ENCODE measurements at places on chromosomes 16 and 17.

DNA sequence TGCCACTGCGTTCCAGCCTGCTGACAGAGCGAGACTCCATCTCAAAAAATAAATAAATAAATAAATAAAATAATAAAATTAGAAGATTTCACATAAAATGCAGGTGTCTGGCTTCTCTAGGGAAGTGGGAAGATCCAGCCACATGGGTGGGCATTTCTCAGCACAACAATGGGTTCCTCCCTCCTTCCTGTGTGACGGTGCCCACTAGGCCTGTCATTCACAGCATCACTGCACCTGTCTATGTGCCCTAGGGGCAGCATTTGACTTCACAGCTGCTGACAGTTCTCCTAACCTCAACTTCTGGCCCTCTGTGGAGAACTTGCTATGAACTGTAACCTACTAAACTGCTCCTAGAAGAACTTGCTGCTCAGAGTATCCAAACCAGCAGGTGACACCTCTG is 3.0 kb downstream of the ABHD15 start:
- no peak for DNase-seq

GRCh38 chr16:27241658-27242057 is 26.9 kb downstream of the NSMCE1 start:
- no peak for DNase-seq

DNA sequence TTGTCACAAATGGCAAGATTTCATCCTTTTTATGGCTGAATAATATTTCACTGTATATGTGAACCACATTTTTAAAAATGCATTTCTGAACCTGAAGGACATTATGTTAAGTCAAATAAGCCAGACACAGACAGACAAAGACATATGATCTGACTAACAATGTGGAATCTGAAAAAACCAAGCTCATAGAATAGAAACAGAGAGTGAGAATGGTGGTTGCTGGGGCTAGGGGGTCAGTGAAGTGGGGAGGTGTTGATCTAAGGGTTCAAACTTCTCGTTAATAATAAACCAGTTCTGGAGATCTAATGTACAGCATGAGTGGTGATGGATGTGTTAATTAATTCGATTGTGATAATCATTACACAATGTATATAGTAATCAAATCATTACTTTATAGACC is 475.1 kb downstream of the WWOX start:
- DNase-seq: no peak

DNA sequence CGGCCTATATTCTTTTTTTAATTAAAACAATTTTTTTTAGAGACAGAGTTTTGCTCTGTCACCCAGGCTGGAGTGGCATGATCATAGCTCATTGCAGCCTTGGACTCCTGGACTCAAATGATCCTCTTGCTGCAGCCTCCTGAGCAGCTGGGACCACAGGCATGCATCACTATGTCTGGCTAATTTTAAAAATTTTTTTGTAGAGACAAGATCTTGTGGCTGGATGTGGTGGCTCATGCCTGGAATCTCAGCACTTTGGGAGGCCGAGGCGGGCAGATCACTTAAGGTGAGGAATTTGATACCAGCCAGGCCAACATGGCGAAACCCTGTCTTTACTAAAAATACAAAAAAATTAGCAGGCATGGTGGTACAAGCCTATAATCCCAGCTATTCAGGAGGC is 54.8 kb upstream of the MSI2 start:
- no peak for DNase-seq

DNA sequence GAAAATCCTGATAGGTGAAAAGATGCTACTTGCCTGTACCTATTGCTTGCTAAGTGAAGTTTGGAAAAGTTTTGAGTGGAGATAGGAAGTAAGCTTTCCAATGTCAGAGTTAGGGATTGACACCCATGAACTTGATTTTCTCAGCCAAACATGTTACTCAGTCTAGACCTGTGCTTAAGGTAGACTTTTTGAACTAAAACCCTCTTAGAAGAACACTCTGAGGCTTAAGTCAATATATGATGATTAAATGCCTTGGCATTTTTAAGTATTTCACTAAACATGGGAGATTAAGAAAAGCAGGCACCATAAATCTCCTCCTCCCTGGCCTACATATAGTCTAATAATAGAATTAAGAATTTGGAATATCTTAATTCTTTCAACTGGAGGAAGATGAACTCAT is 785.6 kb upstream of the SOX9 start:
- DNase-seq: no peak

DNA sequence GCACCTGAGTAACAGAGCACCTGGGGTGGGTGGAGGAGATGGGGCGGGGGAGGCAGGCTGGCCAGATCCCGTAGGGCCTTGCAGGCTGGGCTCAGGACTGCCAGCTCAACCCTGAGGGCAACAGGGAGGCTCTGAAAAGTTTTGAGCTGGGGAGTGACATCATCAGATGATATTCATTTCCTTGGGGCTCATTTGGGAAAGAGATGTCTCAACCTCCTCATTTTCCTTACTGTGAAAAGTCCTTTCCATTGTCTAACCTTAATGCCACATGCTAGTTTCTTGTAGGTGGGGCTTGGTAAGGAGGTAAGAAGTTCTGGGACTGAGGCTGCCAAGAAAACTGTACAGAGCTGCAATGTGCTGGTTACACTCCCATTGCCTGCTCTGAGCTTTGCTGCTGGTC is 3.7 kb downstream of the TNS4 start:
- no peak for DNase-seq

GRCh38 chr17:3955673-3955988 is 8.6 kb downstream of the ATP2A3 start:
- DNase-seq: no peak

GRCh38 chr17:70080541-70081347 is 5.7 kb downstream of the KCNJ16 start:
- DNase-seq: no peak

GRCh38 chr17:7295230-7296180 is 1.1 kb upstream of the YBX2 start:
- no peak for DNase-seq

DNA sequence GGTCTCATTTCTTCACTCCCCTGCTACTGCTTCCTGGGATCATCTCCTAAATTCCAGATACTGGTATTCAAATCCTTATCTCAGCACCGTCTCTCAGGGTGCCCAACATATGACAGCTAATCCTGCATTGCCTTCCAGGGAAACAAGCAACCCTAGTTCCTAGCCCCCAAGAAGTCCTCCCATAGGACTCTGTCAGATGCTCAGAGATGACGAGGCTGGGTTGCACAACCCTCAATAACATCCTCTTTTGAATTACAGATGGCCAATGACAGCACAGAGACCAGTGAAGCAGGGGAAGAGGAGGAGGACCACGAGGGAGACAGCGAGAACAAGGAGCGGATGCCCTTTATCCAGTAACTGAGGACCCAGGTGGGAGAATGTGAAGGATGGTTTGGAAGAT is 45.0 kb upstream of the CLEC3A start:
- DNase-seq: no peak

DNA sequence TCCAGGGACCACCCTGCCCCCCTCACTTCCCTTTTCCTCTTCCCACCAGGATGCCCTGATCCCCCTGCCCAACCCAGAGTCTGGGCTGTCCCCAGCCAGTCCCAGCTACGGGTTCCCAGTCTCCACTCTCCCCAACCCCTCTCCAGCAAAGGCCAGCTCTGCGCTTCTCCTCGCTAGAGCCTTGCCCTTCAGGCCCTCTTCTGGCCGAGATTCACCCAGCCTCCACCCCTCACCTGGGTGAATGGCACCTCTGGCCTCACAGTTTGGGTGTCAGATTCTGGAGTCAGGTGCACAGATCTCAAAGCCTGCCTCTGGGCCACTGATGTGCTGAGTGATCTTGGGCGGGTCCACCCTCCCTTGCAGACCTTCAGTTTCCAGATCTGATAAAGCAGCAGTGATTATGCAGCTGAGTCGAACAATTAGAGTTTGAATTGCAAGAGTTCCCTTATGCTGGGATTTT is 185.6 kb upstream of the TNRC6C start:
- DNase-seq: no peak

- no peak for DNase-seq
Observed at GRCh38 chr16:9849697-9850245, 332.5 kb downstream of the GRIN2A start.

- DNase-seq: no peak
Observed at GRCh38 chr17:47368262-47368661, 44.5 kb downstream of the EFCAB13 start.

- no peak for DNase-seq
Observed at GRCh38 chr17:73747221-73748002, 103.2 kb upstream of the SDK2 start.

DNA sequence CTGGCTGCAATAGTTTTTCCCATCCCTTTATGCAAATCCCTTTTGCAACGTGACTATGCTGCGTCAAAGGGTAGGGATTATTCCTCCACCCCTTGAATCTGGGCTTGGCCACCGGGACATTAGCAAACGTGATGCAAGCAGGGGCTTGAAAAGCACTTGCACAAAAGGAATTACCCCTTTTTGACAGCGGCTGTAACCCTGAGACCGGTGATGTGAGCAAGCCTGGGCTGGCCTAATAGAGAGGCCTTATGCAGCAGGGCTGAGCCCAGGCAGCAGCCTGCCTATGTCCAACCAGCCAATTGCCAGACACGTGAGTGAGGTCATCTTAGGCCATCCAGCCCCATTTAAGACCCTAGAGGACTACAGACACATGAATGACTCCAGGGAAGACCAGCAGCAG is 30.4 kb upstream of the PAFAH1B1 start:
- no peak for DNase-seq

DNA sequence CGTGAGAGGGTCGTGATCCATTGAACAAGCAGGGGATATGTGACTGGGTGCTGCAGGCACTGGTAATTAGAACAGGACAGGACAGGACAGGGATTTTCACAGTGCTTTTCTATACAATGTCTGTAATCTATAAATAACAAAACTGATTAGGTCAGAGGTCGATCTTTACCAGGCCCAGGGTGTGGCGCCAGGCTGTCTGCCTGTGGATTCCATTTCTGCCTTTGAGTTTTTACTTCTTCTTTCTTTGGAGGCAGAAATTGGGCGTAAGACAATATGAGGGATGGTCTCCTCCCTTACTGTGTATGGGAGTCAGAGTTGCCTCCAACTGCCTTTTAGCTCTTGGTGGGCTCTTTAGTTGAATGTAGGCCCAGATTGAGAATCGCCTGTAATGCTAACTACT is 1.5 kb upstream of the ZNF764 start:
- DNase-seq: no peak
